ENCODE measurements at places on chromosomes 13 and 19. TPM values are rescaled to one million over a fixed set of nuclear protein-coding genes. Genes with fewer than 3 reads are reported as not detected.
A peak's percentile ranks its signal among the peaks of the same experiment; 100 is the strongest.

DNA sequence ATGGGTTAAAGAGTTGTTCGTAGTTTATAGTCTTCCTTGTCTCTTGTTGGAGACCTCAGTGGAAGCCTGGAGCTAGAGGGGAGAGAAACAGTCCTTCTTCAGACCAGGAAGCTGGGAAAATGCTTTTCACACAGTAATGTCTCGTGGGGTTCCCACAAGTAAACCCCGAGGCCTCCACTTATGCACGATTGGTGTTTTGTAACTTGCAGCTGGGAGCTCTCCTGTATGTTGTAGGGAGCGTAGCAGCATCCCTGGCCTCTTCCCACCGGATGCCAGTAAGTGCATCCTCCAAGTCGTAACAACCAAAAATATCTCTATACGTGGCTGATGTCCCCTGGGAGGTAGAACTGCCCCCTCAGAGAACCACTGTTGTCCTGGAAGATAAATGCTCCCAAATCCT lies 3.5 kb downstream of the CHAF1A start:
- H3K4me1 ChIP-seq, result peaks cover 47% of the 10 kb centered on the region
- no peaks in the 10 kb centered on the region for H3K27me3 ChIP-seq

GRCh38 chr19:4908360-4908759 lies 941 bp upstream of the UHRF1 start:
- H3K27me3 ChIP-seq, result no peaks in the 10 kb centered on the region
- peaks cover 28% of the 10 kb centered on the region for H3K4me1 ChIP-seq
- DNase-seq, result no peak
- H3K36me3 ChIP-seq, result peaks cover 27% of the 10 kb centered on the region
- no peak overlapping the region for H3K27ac ChIP-seq
- H3K4me3 ChIP-seq, result peak overlapping the region; percentile 44

- peaks cover 9% of the 10 kb centered on the region for H3K27me3 ChIP-seq
- no peak for DNase-seq
- H3K27ac ChIP-seq, result no peak overlapping the region
- H3K36me3 ChIP-seq, result no peaks in the 10 kb centered on the region
- no peak overlapping the region for H3K4me3 ChIP-seq
- H3K4me1 ChIP-seq, result peaks cover 3% of the 10 kb centered on the region
These were observed 11.1 kb downstream of the TNNT1 start for GRCh38 chr19:55137915-55138314.

CAPN12 gene
- total RNA-seq, result 24.9 TPM

LACC1 gene
- 3.2 TPM for total RNA-seq

IGFL3 gene
- total RNA-seq, result not detected
